ENCODE measurements at places on chromosomes 13 and 19. TPM values are rescaled to one million over a fixed set of nuclear protein-coding genes. Genes with fewer than 3 reads are reported as not detected.

CPB2 gene
- total RNA-seq, result 0.44 TPM

WASF3 gene
- 79.7 TPM for total RNA-seq

DNA sequence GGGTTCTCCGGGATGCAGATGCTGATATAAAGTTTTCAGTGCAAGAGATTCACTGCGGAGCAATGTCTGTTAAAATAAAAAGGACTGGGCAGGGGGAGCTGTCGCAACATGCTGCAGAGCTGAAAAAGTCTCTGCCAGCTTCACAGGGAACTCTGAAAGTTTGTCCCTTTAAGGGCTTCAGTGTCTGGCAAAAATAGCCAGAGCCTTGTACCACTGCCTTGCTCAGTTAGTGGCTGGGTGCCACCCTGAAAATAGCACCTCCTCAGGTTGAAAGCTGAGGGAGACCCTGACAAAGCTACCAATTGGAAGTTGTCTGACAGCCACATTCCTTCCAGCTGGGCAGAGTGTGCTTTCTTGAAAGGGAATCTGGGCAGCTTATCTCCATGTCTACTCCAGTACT, 3.0 kb upstream of the NDFIP2 start:
- DNase-seq, result no peak

MICU2 gene
- total RNA-seq, result 34.1 TPM

DNA sequence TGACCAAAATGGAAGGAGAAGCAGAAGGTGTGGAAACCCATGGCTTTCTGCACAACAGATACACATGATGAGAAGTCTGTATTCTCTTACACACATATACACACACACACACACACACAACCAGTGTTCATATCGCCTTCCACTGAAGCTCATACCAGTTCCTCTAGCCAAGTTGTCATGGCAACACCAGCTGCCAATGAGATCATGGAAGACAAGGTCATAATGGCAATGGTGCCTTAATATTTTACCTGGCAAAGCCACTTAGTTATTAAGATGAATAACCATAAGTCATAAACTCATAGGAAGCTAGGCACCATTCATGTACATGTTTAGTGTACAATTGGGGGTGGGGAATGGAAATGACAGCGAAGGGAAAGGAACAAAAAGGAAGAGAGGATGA, 2.6 kb upstream of the DHRS12 start:
- no peak for DNase-seq

- DNase-seq, result no peak
These were observed 57.1 kb downstream of the SIPA1L3 start for GRCh38 chr19:37964109-37964508.

DNA sequence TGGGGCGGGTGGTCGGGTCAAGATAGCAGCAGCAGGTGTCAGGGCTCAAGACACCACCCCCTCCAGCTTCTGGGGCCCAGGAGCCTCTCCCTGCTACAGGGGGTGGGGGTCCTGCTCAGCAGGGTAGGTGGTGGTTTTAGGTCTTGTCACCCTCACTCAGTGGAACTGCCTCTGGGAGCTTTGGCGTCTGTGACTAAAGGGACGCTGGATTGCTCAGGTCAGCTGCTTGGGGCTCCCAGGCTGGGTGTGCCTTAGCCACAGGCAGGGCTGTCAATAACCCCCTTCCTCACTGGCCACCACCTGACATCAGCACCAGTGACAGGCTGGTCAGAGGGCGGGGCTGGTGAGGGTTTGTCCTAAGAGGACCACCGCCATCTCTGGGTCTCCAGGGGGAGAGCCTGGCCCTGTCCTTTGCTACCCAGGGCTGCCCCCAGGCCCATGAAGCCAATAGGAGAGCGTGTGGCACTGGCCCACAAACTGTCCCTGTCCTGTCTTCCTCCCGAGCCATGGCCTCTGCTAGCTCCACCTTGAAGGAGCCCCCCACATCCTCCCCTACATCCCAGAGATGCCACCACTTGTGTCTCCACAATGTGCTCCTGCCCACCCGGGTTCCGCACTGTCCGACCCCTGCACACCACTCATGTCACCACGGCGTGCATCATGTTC, 36.4 kb downstream of the MAU2 start:
- DNase-seq, result no peak

- no peak for DNase-seq
These were observed 52.0 kb downstream of the EPS15L1 start for GRCh38 chr19:16419669-16420335.

JAK3 gene
- 1.3 TPM for total RNA-seq

GRCh38 chr19:42386974-42387707, 3.0 kb downstream of the CNFN start:
- peak; percentile 64 for DNase-seq

- no peak for DNase-seq
These were observed 34.6 kb upstream of the OLFM4 start for GRCh38 chr13:52994051-52994450.

NOVA2 gene
- 25.6 TPM for total RNA-seq

GRCh38 chr19:14402332-14403144, 16.6 kb downstream of the DDX39A start:
- no peak for DNase-seq

DNA sequence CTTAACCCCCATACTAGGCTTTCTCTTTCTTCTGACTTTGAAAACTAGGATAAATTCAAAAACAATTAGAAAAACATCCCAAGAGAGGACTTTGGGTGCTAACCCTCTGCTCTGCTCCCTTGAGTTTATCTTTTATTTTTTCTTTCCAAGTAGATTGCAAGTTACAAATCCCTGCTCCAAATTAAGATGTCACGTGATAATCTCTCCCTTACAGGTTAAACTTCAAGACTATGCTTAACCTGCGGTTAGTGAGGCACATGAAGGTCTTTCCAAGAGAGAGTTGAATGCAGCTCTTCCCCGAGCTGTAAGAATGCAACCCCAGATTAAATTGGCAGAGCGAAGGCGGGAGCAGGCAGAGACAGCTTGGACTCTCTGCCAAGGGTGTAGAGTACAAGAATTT, 12.2 kb upstream of the ZNF507 start:
- DNase-seq, result no peak

CTU1 gene
- 8.4 TPM for total RNA-seq

DNA sequence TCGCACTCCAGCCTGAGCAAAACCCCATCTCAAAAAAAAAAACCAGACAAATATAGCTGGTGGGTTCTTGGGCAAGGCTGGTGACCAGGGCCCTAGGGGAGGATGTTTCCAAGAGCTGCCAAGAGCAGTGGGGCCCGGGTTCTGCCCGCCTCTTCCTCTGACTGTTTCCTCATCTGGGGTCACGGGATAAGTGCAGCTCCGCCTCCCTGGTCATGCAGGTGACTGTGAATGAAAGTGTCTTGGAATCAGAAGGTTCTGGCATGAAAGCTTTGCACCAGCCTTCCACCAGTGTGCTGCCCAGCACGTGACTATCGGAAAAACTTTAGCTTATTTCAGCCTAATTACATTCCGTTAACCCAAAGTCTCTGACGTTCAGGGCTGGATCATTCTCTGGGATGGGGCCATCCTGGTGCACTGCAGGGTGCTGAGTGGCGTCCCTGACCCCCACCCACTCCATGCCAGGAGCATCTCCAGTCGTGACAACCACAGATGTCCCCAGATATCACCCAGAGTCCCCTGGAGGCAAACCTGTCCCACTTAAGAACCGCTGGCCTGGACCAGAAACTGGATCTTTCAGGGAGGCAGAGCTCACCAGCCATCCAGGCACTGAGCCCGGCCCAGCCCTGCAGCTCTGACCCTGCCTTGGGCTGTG, 85.6 kb downstream of the GNG7 start:
- DNase-seq, result no peak

GRCh38 chr13:59356607-59357006, 807.1 kb downstream of the DIAPH3 start:
- DNase-seq, result no peak

DNA sequence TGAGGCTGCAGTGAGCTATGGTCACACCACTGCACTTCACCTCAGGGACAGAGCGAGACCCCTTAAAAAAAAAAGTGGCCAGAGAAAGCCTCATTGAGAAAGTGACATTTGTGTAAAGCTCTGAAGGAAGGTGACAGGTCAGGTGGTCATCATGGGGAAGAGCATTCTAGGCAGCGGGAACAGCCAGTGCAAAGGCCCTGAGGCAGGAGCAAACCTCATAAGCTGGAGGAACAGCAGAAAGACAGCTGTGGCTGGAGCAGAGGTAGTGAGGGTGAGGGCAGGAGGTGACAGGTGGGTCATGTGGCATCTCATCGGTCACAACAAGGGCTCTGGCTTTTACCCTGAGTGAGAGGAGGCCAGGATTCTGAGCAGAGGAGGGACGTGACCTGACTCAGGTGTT, 64.4 kb downstream of the RYR1 start:
- DNase-seq, result no peak

DNA sequence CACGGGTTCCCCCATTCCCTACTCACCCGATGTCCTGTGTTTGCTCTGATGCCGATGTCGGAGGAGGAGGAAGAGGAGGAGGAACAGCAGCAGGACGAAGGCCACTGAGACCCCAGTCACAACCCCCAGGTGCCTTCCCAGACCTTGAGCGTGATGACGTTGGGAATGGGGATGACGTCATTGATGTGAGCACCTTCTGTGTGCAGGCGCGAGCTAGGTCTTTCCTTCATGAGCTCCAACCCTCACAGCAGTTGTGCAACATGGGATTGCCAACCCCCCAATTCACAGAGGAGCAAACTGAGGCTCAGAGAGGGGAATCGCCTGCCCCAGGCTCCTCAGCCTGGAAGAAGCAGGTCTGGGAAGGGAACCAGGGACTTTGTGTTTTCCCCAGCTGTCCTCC, 4.2 kb downstream of the LILRB5 start:
- DNase-seq, result no peak

SDHAF1 gene
- total RNA-seq, result 17.5 TPM

DNA sequence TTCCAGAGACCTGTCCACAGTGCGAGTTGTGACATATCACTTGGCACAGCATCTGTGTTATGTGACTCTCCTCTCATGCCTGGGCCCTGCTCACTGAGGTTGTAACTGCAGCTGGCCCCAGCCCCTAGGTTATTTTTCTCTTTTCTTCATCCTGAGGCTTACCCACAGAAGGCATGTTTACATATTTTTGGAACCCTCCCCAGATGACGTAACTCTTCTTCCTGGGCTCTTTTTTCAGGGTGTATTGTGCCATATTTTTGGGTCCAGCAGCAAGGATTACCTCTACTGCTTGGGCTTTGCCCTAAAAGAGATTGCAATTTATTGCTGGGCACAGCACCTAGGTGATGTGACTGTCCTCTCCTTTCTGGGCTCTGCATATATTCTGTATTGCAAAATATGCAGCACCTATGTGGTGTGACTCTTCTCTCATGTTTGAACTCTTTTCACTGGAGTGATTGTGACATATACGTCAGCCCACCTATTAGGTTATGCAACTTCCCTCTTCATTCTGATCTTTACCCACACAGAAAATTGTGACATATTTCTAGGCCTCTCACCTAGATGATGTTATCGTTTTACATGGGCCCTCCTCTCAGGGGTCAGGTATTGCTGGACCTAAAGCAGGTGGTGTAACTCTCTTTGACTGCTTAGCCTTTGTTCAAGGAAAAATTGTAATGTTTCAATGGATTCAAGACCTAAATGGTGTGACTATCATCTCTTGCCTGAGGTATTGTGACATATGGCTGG, 64.5 kb upstream of the ZNF724 start:
- no peak for DNase-seq

HSPH1 gene
- 146 TPM for total RNA-seq

ZNF681 gene
- 11.5 TPM for total RNA-seq

DNA sequence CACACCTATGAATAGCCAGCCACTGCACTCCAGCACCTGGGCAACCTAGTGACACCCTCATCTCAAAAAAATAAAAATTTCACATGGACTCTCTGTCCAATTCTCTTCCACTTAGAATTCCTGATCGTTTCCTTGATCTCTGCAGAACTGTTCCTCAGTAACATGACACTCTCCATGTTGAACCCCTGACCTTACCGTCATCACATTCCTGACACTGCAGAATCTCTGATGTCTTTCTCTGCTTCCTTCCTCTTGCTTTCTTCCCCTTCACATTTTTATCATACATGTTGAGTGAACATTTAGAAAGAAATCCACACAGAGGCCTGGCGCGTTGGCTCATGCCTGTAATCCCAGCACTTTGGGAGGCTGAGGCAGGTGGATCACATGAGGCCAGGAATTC, 15.0 kb downstream of the ZNF114 start:
- no peak for DNase-seq

DNA sequence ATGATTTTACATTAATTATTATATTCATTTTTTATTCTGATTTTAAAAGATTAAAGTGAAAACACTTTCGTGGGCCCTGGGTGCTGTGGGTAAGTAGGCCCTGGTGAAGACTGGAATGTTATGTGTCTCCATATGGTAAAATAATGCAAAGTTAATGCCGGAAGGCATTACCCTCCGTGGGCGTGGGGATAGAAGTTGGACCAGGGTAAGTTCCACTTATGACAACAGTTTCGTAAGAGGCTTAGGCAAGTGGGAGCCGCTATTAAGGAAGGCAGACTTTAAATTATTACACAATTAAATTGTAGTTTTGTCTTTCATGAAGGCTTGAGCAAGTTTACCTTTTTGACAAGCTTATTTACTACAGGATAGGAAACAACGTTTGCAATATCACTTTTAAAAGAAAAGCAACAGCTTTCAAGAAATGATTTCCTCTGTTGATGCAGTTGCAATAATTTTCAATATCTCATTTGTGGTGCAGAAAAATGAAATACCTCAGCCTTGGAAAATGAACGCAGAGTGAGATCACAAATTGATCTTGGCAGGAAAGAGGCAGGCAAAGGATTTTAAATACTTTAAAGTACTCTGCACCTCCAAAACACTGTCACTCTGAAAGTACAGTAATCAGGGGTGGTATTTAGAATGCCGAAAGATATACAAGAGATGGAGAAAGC, 310.6 kb downstream of the DCT start:
- no peak for DNase-seq

LILRA1 gene
- not detected for total RNA-seq

GRCh38 chr19:51712461-51713081, 11.2 kb downstream of the HAS1 start:
- DNase-seq, result no peak

FGF21 gene
- total RNA-seq, result not detected

GRCh38 chr13:27304611-27305010, 34.0 kb downstream of the RASL11A start:
- DNase-seq, result no peak

MRPL57 gene
- total RNA-seq, result 27.9 TPM

- no peak for DNase-seq
These were observed 7.5 kb downstream of the KCTD15 start for GRCh38 chr19:33804021-33804799.

DNA sequence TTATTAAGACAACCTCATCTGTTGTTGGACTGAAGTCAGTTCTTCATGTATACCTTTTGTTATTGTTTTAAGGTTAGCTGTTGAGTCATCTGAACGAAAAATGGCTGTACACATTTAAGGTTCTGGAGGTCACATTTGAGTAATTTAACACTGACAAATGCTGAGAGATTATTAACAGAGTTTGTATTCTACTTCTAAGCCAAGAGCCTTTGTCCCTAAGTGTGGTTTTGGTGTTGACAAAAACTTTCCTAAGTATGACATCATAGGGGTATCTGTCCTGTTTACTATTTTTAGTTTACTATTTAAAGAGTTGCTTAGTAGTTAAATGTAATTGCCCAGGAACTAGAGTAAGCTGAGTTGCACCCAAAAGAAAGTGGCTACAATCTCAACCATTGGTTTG, 71.9 kb downstream of the CDK8 start:
- DNase-seq, result no peak
